Daoy (cell line): ENCODE measurements at places on chromosomes 3 and 15. TPM values are rescaled to one million over a fixed set of nuclear protein-coding genes. Genes with fewer than 3 reads are reported as not detected.

DNA sequence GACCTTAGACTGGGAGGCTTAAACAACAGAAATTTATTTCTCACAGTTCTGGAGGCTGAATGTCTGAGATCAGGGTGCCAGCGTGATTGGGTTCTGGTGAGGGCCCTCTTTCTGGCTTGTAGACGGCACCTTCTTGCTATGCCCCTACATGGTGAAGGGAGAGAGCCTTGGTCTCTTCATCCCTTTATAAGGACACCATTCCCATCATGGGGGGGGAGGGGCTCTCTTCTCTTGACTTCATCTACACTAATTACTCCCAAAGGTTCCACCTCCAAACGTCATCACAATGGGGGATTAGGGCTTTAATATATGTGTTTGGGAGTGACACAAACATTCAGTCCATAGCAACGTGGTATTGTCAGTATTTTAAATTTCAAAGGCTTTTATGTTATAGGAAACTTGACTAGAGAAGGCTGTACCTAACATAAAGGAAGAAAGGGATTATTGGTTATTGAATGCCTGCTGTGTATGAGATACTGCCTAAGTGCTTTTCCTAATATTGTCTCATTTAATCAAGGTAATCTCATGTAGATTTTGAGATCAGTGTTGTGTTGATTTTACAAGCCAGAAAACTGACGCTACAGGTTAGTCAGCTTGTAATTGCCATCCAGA, 20.9 kb downstream of the SYN2 start:
- DNase-seq: no peak

DNA sequence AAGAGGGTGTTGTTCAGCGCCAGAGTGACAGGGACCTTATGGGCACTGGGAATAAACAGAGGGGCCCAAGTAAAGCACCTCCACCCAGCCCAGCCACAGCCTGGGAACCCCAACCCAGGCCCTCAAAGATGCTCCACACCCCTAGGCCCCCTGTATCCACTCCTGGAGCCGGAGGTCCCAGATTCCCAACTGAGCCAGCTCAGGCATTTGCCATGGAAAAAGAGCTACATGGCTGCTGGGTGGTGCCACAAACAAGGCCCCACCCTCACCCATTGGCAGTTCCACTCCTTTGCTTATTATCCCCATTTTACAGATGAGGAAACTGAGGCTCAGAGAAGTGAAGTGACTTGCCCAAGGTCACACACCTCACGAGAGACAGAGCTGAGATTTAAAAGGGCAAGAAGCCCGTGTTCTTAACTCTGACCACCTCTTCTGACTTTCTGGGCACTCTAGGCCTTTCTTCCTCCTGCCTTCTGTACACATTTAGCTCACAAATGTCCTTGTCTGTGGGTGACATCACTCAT, 16.9 kb downstream of the ANPEP start:
- no peak for DNase-seq

- no peak for DNase-seq
Observed at GRCh38 chr3:169286214-169286613, 377.3 kb downstream of the MECOM start.

- DNase-seq: no peak
Observed at GRCh38 chr3:119468041-119468440, 722 bp upstream of the POGLUT1 start.

GRCh38 chr3:55014081-55014480, 86.2 kb upstream of the LRTM1 start:
- peak; percentile 64 for DNase-seq

- DNase-seq: peak; percentile 42
Observed at GRCh38 chr15:83207009-83207659, 489 bp downstream of the HDGFL3 start.

GRCh38 chr3:127476936-127477335, 113.6 kb downstream of the TPRA1 start:
- no peak for DNase-seq

DNA sequence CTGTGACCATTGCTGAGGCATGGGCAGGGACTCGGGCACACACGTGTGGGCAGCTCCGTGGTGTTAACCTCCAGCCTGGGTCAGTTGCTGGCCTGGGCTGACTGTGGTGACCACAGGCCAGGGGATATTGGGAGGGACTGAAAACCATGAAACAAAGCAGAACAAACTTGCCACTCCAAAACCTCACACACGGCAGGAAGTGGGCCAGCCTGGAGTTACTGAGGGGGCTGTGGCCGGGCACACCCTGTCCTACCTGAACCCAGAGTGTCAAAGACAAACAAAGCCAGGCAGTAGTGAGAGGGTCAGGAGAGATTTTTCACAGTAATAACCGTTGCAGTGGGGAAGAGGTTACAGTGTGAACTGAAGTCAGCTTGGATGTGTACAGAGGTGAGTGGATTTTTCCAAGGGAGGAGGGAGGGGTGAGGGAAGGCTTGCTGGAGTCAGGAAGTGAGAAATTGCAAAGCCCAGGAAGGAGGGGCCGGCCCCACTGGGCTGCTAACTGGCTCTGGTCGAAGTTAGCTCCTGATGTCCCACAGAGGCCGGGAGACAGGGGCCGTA, 40.0 kb upstream of the ATP10A start:
- DNase-seq: peak; percentile 80

- DNase-seq: no peak
Observed at GRCh38 chr3:37737134-37737533, 124.5 kb upstream of the CTDSPL start.

- DNase-seq: peak; percentile 39
Observed at GRCh38 chr3:117681619-117682018, 972.0 kb downstream of the TUSC7 start.

- peak; percentile 33 for DNase-seq
Observed at GRCh38 chr3:159609625-159610024, 379.0 kb upstream of the IL12A start.

DNA sequence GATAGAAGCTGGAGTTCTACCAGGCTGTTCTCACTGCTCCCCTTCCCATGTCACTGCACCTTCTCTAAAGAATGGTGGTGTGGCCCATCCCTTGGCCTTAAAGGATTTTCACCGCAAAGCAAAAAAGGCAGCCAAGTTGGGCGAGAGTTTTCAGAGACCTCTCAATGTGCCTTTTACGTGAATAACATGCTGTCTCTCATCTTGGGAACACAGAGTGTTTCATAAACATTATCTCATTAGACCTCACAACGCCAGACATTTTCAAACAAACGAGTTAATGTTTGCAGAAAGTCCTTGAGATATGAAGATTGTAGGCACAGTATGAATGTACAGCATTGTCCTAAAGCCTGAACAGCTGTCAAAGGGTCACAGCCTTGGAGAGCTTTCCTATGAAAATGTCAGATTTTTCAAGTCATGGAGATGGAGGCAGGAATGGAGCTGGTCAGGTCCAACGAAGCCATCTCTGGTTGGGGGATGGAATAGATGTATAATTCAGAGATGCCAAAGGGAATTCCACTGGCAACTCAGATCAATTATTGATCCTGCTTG, 21.3 kb downstream of the TM4SF1 start:
- no peak for DNase-seq

- no peak for DNase-seq
Observed at GRCh38 chr15:57835119-57835518, 128.6 kb downstream of the POLR2M start.

DNA sequence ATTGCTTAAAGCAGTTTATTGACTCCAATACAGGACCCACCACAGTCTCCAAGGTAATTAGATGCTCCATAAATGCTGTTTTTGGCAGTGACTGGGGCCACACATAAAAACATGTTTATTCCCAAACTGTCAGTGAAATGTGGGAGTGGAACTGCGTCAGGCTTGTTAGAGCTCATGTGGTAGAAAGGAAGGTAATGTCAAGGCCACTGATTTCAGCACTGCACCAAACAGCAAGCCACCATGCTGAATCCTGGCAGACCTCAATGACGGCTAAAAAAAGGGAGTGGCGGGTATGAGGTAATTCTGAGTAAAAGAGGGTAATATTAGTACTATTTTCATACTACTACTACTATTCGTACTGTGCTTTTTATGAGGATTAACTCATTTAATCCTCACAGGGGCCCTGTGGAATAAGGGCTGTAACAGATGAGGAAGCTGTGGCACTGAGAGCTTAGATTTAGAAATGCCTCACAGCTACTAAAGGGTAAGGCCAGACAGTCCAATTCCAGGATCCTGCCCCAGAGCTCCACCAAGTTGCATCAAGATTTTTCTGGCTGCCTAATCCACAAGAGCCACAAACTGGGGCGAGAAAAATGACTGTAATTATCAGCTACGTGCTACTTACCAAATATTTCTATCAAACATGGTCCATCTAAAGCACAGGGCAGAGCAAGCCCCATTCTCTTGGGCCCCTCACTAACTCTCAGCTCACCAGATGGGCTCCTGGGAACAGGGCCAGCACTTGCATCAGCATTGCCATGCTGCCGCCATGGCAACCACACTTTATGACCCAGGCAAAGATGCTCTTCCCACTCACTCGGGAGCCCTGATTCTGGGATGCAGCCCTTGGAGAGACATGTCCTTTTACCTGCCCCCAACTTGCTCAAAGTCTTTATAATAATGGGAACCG, 83.6 kb upstream of the SPATA12 start:
- DNase-seq: peak; percentile 67

ADAMTS17 gene
- 0.39 and 5.1 TPM in 2 replicates for total RNA-seq

FBLN2 gene
- 8.8 and 17.9 TPM in 2 replicates for total RNA-seq

THUMPD3 gene
- total RNA-seq: 65.4 and 67.9 TPM in 2 replicates

UCN2 gene
- 3.0 and 6.2 TPM in 2 replicates for total RNA-seq

SKOR1 gene
- total RNA-seq: not detected in 2 replicates

SEMA5B gene
- total RNA-seq: not detected in 2 replicates

CAMK1 gene
- 7.7 and 28.1 TPM in 2 replicates for total RNA-seq

ADAMTS9 gene
- total RNA-seq: 3.1 and 3.3 TPM in 2 replicates

ANKUB1 gene
- not detected in 2 replicates for total RNA-seq
